ENCODE measurements at places on chromosomes 2 and 18. TPM values are rescaled to one million over a fixed set of nuclear protein-coding genes. Genes with fewer than 3 reads are reported as not detected.

The TEX44 gene
- not detected for total RNA-seq

DNA sequence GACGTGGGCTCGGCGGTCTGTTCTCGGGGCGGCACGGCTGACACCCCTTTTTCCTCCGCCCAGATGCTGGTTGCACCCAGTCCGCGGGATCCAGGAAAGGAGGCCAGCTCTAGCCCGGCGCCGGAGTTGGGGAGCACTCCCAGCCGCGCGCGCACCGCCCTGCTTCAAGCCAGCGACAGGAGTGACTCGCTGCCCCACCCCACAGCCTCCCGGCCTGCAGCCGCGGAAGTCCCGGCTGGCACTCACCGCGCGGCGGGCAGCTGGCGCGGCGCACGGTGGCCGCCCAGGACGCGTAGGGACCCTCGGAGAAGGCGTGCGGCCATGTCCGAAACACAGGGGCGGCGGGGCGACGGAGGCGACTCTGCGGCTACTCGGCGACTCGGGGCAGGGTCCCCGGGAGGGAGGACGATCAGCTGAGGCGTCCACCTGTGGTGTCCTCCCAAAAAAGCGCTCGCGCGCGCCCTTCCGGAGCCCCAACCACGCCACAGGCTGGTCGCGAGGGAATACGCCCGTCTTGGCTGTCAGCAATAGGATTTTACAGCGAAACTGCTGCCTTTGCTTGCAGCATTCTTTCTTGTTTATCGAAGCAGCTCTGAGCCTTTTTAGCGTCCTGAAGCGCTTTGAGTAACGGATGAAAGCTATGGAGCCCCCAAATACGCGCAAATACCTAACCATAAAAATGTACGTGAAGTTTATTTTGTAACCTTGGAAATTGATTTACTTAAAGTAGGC, at the start of gene ACADL:
ACADL (minus strand) TSS at position 507 of the 732 bp plus-strand sequence; CDS start at position 323, 184 bp downstream.
- peak; percentile 38 for DNase-seq

- DNase-seq: no peak
These were observed 787.6 kb upstream of the CELF4 start for GRCh38 chr18:38353149-38353548.

GRCh38 chr2:96953611-96953978, 32.8 kb downstream of the FAM178B start:
- no peak for DNase-seq

GRCh38 chr2:240730501-240731177, 39.0 kb downstream of the AQP12A start:
- DNase-seq: no peak

DNA sequence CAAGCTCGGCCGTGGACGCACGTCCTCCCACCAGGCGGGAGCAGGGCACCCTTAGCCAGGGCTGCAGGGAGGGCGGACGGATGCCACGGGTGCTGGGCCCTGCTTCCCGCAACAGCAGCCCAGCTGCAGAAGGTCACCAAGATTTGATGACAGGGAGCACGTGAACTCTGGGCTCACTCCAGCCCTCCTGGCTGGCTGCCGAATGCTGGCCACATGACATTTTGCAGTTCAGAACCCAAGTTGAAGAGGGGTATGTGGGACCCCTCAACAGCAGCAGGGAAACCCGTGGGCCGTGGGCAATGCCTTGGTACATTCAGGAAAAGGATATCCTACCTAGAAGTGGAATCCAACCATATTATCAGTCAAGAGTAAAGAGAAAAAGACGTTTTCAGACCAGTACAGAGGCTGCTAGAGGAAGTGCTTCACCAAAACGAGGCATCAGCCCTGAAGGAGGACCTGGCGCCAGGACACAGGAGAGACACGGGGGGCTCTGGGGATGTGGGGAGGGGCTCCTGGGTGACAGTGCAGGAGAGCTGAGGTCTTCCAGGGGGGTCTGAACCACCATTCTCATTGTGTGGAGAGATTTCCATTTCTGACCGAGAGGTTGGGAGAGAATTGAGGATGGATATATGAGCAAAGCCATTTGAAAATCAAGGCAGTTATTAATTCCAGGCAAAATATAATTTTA, 107.4 kb upstream of the CTDP1 start:
- DNase-seq: no peak

The ATL2 gene
- 38.0 TPM for total RNA-seq

GRCh38 chr2:104658144-104658835, 195.6 kb upstream of the POU3F3 start:
- DNase-seq: peak; percentile 27

The RFTN2 gene
- total RNA-seq: 27.2 TPM
